ENCODE measurements at places on chromosomes 3 and 15.

DNA sequence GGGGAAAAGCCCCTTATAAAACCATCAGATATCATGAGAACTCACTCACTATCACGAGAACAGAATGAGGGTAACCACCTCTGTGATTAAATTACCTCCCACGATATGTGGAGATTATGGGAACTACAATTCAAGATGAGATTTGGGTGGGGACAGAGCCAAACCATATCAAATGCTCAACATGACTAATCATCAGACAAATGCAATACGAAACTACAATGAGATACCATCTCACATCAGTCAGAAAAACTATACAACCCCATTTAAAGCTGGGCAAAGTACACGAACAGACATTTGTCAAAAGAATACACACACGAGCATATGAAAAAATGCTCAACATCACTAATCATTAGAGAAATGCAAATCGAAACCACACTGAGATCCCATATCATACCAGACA lies 67.7 kb downstream of the SCAPER start:
- no peak for DNase-seq

DNA sequence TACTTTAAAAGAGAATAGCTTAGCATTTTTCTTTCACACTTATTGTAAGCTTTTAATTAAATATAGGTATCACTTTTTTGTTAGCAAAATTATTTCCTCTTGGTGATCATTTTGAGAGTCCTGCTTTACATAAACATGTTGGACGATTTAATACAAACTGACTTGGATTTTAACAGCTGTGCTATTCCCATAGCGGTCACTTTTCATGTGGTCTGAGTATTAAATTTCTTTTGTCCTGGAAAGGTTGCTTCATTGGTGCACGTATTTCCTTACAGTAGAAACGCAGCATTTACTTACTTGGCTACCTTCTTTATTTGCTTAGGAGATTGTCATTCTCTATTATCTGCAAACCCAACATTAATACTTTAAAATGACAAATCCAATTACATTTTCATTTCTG lies 109.4 kb downstream of the ATG7 start:
- no peak for DNase-seq

DNA sequence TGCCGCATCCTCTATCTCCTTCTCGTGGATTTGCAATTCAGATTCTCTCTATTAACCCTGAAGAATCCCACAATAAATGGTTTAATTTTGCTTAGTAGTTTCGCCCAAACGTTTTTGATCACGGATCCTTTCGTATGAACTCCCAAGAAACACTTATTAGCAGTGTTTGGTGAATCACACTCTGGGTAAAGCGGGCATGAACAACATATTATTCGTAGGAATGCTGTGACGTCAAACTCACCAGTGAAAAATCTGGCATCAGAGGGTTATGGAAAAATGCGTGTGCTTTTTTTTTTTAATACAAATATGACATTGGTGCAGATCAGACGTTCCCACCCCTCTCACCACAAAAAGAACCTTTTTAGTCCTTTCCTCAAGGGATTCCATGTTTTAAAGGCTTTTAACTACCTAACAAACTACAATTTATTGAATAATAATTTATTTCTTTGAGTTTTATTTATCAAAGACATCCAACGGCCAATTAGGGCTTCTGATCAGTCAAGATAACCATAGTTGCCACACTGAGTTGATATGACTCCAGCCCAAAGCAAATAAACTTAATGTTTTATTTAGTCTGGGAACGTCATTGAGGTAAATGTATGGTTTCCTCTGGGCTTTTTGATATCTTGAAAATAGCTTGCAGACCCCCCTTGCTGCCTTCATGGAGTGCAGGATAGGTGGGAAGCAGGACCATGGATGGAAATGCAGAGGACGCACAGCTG lies 45.5 kb upstream of the CGNL1 start:
- no peak for DNase-seq

DNA sequence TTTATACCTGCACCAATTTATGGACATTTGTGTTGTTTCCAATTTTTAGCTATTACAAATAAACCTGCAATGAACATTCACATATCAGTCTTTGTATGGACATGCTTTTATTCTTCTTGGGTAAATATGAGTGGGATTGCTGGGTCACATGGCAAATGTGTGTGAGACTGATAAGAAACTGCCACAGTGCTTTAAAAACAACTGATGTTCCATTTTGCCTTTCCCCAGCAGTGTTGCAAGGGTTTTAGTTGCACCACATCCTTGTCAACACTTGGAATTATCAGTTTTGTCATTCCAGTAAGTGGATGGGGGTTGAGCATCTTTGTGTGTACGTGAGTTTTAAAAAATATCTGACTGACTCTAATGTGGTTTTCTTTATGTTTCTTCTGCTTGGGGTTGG lies 191.2 kb downstream of the PLCL2 start:
- no peak for DNase-seq

DNA sequence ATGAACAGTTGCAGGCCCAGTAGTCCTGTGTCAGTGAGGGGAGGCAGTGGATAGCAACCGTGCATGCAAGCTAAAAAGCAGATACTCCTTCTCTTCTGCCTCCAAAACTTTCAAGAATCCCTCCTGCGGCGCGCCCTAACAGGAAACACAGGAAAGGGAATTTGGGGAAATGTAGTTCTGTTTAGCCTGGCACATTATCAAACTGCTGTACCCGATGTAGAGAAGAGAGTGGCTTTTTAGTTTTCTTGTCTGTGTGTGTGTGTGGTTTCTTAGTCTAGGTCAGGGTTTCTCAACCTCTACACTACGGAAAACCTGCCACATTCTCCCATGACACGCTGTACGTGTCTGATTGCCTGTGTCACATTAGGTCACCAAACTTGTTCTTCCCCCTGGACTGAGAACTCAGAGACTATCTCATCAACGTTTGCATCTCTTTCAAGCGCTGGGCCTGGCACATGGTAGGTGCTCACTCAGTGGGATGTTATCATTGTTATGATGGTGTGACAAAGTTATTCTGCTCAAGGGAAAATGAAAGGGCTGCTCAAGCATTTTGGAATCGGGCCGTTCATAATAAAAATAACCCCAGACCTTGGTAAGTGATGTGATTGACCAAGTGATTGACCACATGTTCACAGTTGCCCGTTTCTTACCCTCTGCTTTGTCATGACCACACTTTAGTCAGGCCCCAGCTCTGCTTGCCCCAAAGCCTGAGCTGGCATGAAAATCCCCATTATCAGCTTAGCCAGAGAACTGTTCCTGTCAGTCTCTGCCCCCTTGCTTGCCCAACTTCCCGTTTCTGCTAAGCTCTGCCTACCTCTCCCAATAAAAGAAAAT lies 33.2 kb downstream of the TM4SF4 start:
- no peak for DNase-seq

DNA sequence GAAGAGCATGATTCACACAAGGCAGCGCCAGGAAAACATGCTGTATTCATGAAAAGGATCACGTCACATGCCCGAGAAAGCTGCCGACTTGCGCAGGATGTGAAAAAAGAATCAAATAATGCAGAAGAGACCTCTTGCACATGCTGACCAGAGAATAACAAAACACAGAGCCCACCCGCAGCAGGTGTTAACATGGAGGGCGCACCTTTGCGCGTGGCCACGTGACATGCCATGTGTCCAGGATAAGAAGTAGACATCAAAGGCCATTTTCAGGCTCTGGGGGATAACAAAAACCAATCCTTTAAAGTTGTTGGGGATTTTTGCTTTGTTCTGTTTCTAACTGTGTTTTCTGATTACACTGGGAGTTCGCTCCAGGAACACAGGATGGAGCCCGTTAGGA lies 1332.8 kb downstream of the ZPLD1 start:
- no peak for DNase-seq

GRCh38 chr3:177620073-177620472 lies 422.8 kb upstream of the TBL1XR1 start:
- no peak for DNase-seq

All from stimulated activated CD4-positive, alpha-beta T cell treated with anti-CD3 and anti-CD28 coated beads, Interleukin-15, amount 100 ng/mL, for 48 hours (primary cell).